ENCODE measurements at places on chromosomes 4 and X. TPM values are rescaled to one million over a fixed set of nuclear protein-coding genes. Genes with fewer than 3 reads are reported as not detected.

NPNT gene
- total RNA-seq = not detected

DOK7 gene
- not detected for total RNA-seq

F8A1 gene
- total RNA-seq = 20.3 TPM

SSX2B gene
- not detected for total RNA-seq
